Jurkat, Clone E6-1 (cell line): ENCODE measurements at places on chromosomes 16 and 17.

DNA sequence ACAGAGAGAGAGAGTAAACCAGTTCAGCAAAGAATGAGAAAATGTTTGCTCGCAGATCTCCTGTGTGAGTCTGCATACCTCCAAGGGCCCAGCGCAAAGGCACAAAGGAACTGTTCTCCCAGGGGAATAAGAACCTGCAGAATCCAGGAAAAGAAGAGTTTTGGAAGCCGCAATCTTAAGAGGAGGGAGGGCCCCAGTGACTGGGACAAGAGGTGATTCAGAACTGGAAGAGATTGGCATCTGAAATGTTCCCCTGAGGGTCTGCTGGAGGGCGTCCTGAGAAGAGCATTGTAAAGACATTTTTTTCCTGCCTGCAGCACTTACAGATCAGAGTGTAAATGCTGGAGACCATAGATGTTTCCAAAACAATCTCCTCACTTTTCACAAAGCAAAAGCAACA, 6.1 kb downstream of the ATMIN start:
- DNase-seq: no peak

GRCh38 chr17:49645654-49646053, 32.2 kb downstream of the SPOP start:
- DNase-seq: no peak

DNA sequence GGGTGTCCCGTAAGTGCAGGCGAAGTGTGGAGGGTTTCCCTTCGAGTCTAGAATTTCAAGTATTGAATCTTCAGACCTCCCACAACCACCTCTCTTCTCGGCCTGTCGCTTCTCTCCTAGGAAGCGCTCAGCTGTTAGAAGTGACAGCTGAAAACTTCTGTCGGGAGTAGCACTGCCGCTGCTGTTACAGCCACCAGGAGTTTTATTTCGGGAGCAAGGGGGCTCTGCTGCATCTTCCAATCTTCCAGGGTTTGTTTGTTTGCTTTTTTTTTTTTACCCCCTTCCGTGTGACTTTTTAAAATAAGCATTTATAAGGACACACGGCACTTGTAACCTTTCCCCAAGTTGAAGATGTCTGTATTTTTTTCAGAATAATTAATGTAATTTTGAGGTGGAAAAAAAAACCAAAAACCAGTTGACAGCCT, 767 bp downstream of the RPS6KB1 start:
- no peak for DNase-seq

- DNase-seq: no peak
Measured at GRCh38 chr16:473046-474043, 47.9 kb downstream of the RAB11FIP3 start.

- DNase-seq: peak; percentile 21
Measured at GRCh38 chr17:57750109-57750871, 5.2 kb upstream of the CCDC182 start.

DNA sequence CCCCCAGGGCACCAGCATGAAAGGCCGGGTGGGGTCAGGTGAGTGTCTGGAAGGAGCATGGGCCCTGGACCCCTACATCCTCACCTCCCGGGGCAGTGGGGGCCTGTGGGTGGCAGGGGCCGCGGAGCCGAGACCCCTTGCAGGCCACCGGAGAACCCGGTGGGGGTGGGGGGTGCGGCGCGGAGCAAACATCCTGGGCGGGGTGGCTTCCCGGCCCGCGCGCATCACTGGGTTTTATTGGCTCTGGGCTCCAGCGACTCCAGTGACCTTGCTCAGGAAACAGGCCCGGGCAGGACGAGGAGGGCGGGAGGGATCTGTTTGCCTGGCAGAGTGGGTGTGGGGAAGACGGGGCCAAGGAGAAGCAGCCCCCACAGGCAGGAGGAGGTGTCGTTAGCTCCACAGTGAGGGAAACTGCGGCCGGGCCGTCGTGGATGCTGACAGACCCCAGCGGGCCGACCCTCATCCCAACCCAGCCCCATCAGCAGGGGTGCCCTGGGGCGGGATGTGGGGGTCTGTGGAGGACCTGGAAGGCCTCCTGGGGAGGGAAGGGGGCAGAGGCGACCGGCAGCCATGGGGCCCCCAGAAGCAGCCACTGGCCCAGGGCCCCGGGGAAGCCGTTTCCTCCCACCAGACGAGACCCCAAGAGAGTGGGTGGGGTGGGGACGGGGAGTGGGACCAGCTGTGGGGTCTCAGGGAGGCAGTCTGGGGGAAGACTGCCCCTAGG, 10.6 kb downstream of the SSTR5 start:
- DNase-seq: no peak

GRCh38 chr16:84635702-84636101, 12.6 kb upstream of the KLHL36 start:
- DNase-seq: no peak

GRCh38 chr16:12527071-12527470, 276.6 kb downstream of the CPPED1 start:
- no peak for DNase-seq

DNA sequence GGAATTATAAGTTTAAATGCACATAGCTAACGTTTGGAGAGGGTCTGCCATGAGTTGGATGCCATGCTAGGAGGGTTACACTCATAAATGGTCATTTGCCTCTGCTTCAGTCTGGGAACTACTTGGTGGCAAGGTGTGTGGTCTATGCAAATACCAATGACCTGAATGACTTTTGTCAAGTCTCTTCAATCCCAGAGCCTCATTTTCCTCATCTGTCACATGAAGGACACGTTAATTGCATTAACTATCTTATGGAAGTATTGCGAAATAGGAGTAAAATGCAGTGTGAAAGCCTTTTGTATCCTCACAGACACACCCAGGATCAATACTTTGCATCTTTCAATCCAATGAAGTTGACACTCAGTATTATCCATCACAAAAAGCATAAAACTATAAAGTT, 62.8 kb downstream of the CDK5R1 start:
- DNase-seq: no peak

DNA sequence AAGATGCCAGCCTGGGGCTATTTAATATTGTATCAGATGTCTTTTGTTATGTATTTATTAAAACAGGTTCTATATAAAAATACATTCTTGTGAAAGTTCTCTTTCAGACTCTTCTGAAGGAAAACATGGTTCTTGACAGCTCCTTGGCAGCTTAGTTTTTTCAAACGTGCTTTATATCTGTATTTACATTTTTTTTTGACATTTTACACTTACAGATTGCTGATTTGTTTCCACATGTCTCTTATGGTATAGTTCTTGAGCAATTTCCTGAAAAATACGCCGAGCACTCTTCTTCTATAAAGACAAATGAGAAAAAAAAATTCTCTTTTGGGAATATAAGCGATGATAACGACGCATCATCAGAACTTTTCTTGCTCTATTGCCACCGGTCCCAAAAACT, 9.5 kb downstream of the IGSF6 start:
- no peak for DNase-seq

DNA sequence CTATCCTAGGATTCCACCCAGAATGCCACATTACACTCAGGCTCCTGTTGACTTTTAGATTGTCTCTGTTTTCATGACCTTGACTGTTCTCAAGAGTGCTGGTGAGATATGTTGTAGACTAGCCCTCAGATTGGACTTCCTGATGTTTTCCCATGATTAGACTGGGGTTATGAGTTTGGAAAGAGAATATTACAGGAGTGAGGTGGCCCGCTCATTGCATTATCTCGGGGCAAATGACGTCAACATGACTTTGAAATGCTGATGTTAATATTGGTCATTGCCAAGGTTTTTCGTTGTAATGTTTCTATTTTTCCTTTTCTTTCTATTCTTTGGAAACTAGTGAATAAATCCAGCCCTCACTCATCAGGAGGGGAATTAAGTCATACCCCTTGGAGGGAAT, 355.7 kb upstream of the MON1B start:
- no peak for DNase-seq

DNA sequence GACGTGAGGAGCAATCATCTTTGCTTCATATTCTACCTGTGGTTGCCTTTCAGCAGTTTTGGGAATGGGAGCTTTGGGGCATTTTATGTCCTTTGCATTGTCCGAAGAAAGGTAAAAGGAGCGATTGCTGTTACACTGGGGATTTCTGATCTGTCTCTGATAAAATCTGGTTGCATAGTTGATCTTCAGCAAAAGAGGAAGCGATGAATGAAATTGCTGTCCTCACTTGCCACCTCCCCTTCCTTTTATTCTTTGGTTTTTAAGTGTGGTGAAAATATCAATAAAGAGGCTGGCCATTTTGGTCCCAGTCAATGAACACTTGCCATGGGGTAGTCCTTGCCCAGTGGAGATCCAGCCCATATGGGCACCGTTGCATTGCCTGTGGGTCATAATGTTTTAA, 236.8 kb downstream of the MSI2 start:
- DNase-seq: no peak

DNA sequence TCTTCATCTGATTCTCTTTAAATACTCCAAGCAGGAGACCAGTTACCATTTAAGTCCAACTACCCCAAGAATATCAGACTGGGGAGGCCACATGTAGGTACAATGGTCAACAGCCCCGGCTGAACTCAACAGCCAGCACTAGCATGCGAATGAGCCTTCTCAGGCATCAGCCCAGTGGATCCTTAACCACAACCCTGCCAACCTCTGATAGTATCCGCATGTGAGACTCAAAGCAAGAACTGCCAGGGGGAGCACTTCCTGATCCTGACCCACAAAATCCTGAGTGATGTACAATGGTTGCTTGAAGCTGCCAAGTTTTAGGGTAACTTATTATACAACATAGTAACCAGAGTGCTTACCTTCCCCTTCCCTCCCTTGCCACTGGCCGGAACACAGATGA, 4.0 kb downstream of the PYY start:
- DNase-seq: no peak

DNA sequence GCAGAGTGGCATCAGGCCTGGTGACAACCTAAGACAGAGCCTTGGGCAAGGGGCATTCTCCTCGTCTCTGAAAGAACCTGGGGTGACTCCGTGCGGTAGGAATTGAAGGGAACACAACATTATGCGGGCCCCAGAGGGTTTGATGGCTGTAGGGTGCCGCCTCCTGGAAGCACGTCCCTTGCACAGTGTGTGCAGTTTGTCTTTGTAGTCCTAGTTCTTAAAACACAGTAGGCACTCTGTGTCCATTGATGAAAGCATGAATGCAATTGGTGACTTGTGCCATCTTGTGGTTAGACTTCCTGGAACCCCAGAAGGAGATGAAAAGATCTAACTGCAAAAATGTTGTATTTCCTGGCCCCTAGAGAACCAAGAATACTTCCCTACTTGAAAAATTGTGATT, 279.8 kb downstream of the UTP18 start:
- DNase-seq: peak; percentile 39

GRCh38 chr16:22734368-22734767, 79.6 kb upstream of the HS3ST2 start:
- no peak for DNase-seq

DNA sequence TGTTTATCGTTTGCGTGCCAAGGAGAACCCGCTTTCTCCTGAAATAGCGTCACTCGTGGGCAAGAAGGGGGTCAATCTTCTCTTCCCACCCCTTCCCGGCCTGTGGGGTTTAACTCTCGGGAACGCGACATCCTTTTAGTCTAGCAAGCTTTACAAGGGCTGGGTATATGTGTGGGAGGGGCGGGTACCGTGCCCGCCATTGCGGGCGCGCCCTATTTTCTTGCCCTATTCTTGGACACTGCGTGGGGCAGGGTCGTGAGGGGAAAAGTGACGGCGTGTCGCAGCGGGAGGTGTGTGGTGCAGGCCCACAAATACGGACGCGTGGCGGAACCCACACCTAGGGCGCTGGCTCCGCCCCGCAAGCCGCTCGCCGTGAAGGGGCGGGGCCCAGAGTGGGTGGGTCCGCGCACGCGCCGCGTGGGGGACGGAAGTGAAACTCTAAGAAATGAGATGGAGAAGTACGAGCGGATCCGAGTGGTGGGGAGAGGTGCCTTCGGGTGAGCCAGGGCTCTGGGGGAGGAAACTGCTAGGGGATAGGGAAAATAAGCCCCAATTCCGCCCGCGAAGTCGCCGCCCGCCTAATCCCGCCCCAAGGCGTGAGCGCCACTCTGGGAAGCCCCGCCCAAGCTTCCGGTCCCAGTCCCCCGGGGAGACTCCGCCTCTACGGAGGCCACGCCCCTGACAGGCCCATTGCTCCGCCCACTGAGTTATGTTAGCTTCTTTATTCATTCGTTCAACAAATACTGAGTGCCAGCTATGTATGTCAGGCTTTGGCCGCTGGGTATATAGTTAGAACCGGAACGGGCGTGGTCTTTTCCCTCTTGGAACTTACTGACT, at the start of gene NEK8:
NEK8 (plus strand) TSS at position 425 of the 837 bp plus-strand sequence; CDS start at position 451, 26 bp downstream.
- DNase-seq: peak; percentile 90

- no peak for DNase-seq
Measured at GRCh38 chr17:29619251-29619650, 3.5 kb downstream of the CORO6 start.

- DNase-seq: no peak
Measured at GRCh38 chr16:49280841-49281371, 732 bp downstream of the CBLN1 start.

GRCh38 chr17:549177-550040, 165.2 kb downstream of the VPS53 start:
- no peak for DNase-seq

DNA sequence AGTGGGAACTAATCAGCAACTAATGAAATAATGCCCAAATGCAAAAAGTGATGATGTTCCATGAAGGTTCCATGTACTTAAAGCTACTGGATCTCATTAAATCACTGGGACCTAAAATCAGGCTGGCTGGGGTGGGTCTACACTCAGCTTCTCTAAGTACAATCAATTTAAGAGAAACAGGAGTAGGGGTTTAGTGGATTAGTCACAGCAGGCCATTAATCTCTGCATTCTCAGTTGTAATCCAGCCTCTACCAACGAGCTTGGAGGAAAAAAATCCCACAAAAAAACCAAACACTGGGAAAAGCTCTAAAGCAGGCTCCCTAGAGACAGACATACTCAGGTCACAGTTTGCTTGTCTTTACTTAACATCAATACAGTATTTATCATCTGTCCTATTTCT, 15.0 kb downstream of the CA10 start:
- DNase-seq: no peak

DNA sequence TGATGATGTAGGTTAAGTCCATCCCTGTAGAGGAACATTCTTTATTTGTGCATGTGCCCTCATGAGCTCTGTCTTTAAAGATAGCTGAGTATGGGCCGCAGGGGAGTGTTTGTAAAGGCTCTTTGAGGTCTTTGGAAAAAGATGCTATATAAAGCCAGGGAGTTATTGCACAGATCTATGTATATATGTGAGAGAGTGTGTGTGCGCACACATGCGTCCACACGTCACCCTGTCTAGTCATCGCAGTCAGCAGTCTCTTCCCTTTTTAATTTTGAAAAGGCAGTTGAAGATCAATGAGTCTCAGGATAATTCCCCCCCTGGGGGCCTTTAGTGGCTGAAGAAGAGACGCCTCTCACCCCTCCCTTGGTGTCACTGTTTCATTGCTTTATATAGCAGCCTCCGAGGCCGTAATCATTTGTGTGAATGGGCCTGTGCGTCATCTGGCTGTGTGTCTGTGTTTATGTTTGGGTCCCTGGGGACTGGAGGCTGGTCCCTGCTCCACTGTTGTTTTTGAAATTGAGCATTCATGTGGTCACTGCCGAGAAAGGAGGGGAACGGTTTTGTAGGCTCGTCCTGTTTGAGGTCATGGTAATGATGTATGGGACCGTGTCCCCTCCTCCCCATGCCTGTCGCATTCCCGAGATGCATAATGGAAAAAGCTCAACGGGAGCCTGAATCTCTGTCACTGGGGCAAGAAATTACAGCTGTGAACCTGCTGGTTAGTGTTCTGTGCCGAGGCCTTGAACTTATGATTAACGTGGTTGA, 143.9 kb downstream of the SNX29 start:
- DNase-seq: no peak
